B cell (primary cell): ENCODE measurements at places on chromosomes 12 and 14.

DNA sequence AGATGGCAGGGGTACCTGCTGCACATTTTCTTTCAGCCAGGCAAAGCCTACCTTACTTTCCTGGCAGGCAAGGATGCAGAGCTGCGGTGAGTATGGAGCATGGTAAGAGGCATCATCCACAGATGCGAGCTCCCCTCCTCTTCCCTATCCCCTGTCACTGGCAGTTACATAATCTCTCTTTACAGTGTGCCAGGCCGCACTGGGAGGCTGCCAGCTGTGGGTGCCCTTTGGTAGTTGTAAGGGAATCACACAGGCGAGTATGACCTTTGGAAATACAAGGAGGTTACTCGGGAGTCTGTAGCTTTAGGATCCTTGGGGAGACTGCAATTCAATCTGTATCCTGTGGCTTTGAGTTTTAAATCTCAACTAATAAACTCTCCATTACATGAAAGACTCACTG, 132.5 kb downstream of the KTN1 start:
- no peak overlapping the region for H3K4me3 ChIP-seq
- H3K36me3 ChIP-seq: no peaks in the 10 kb centered on the region
- DNase-seq: no peak
- no peaks in the 10 kb centered on the region for H3K27me3 ChIP-seq
- no peaks in the 10 kb centered on the region for H3K4me1 ChIP-seq
- no peak overlapping the region for H3K27ac ChIP-seq

DNA sequence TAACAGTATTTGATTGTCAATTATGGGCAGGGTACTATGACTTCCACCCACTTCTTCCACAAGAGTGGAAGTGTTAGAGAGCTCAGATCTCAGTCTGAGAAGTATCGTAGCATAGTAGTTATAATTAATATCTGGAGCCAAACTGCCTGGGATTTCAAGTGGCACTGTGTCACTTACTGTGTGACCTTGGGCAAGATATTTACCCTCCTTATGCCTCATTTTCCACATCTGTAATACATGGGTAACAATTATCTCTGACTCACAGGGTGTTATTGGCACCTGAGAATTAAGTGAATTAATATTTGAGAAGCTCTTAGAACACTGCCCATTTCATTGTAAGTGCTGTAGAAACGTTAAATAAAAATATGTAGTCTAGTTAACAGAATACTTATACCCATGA, 11.5 kb downstream of the RAB21 start:
- H3K27ac ChIP-seq: no peak overlapping the region
- no peaks in the 10 kb centered on the region for H3K27me3 ChIP-seq
- no peak for DNase-seq
- H3K4me1 ChIP-seq: peaks cover 17% of the 10 kb centered on the region
- no peak overlapping the region for H3K4me3 ChIP-seq

- H3K4me1 ChIP-seq: peaks cover 23% of the 10 kb centered on the region
- H3K27ac ChIP-seq: no peak overlapping the region
- H3K27me3 ChIP-seq: peaks cover 22% of the 10 kb centered on the region
- no peak overlapping the region for H3K4me3 ChIP-seq
- DNase-seq: no peak
Observed at GRCh38 chr14:70190156-70190555, 1.4 kb upstream of the SLC8A3 start.

DNA sequence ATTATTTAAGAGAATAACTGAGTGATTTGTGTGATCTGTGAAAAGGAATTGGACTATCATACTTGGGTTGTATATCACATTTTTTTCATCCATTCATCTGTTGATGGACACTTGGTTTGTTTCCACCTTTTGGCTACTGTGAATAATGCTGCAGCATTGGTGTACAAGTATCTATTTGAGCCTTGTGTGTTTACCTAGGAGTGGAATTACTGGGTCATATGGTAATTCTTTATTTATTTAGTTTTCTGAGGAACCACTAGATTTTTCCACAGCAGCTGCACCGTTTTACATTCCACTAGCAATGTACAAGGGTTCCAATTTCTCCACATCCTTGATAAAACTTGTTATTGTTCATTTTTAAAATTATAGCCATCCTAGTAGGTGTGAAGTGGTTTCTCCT, 56.1 kb downstream of the APAF1 start:
- H3K27ac ChIP-seq: no peak overlapping the region
- H3K27me3 ChIP-seq: no peaks in the 10 kb centered on the region
- H3K4me3 ChIP-seq: no peak overlapping the region
- DNase-seq: no peak
- H3K36me3 ChIP-seq: peaks cover 3% of the 10 kb centered on the region

GRCh38 chr12:4320497-4320852, 538 bp upstream of the TIGAR start:
- H3K27ac ChIP-seq: peak overlapping the region; percentile 90
- DNase-seq: no peak
- H3K27me3 ChIP-seq: no peaks in the 10 kb centered on the region
- H3K36me3 ChIP-seq: no peaks in the 10 kb centered on the region
- H3K4me1 ChIP-seq: peaks cover 30% of the 10 kb centered on the region

GRCh38 chr12:24900196-24900595, 48.7 kb downstream of the BCAT1 start:
- H3K4me3 ChIP-seq: no peak overlapping the region
- H3K4me1 ChIP-seq: peaks cover 19% of the 10 kb centered on the region
- no peak overlapping the region for H3K27ac ChIP-seq
- DNase-seq: no peak

GRCh38 chr14:81464253-81465002, 64.3 kb upstream of the STON2 start:
- H3K4me3 ChIP-seq: peak overlapping the region; percentile 71
- H3K4me1 ChIP-seq: no peaks in the 10 kb centered on the region
- no peaks in the 10 kb centered on the region for H3K27me3 ChIP-seq
- no peaks in the 10 kb centered on the region for H3K36me3 ChIP-seq
- peak overlapping the region; percentile 62 for H3K27ac ChIP-seq
